ENCODE measurements at places on chromosomes 12 and 14. TPM values are rescaled to one million over a fixed set of nuclear protein-coding genes. Genes with fewer than 3 reads are reported as not detected.

- no peaks in the 10 kb centered on the region for H3K36me3 ChIP-seq
- peaks cover 69% of the 10 kb centered on the region for H3K27me3 ChIP-seq
- no peak overlapping the region for H3K27ac ChIP-seq
- DNase-seq: no peak
- H3K4me3 ChIP-seq: no peak overlapping the region
Observed at GRCh38 chr14:105181549-105182295, 610 bp upstream of the NUDT14 start.

SPTLC2 gene
- total RNA-seq: 13.5 TPM

DNA sequence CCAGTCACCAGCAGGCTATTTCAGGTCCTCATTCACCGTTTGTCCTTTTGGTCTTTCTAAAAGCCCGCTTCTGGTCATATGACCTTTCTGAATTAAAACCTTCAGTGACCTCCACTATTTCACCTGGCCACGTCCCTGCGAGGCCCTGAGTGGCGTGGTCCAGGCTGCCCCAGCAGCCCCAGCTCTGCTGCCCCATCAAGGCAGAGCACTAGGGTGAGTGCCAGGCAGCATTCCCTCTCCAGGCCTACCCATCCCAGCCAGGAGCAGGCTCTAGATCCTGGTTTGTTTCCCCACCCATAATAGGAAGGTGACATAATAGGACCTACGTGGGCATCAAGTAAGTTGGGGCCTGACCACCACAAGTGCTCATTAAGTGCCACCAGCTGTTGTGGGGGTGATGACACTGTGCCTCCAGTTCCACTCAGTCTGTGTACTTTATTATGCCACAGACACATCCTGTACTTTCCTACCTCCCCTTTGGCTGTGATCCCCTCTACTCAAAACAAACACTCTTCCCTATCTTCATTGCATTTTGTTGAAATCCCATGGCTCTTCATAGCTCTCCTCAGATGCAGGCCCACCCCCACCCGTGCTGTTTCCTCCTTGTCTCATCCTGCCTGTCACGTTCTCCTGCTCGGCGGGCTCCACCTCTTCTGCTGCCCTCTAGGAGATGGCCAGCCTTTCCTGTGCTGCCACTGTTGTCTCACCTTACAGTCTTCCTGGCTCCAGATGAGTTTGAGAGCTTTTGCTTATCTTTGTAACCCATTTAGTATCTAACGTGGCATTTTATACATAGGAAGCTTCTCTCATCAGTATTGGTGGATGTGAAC lies 21.4 kb downstream of the CKB start:
- no peaks in the 10 kb centered on the region for H3K4me1 ChIP-seq
- H3K36me3 ChIP-seq: peaks cover 62% of the 10 kb centered on the region

DNA sequence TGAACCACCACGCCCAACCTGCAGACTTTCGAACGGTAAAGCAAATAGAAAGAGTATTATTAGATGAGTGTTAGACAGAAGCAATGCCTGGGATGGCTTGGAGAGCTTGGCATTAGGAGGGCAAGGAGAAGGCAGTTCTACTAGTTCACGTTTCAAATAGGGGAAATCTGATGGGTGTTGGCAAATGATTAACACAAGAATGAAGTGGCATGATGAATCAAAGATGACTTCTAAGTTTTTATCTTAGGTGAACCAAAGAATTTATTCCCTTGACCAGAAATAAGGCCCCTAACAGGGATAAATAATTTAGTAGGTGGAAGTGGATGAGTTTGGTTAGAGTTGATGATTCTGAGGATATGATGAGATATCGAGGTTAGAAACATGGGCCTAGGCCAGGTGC lies 38.5 kb downstream of the DRAM1 start:
- no peaks in the 10 kb centered on the region for H3K27me3 ChIP-seq
- no peak overlapping the region for H3K27ac ChIP-seq
- H3K36me3 ChIP-seq: no peaks in the 10 kb centered on the region
- H3K4me3 ChIP-seq: no peak overlapping the region
- no peaks in the 10 kb centered on the region for H3K4me1 ChIP-seq

- DNase-seq: no peak
- H3K27ac ChIP-seq: no peak overlapping the region
- no peaks in the 10 kb centered on the region for H3K4me1 ChIP-seq
- H3K4me3 ChIP-seq: no peak overlapping the region
- H3K27me3 ChIP-seq: no peaks in the 10 kb centered on the region
Observed at GRCh38 chr12:123498126-123498825, 35.2 kb downstream of the RILPL1 start.

DNA sequence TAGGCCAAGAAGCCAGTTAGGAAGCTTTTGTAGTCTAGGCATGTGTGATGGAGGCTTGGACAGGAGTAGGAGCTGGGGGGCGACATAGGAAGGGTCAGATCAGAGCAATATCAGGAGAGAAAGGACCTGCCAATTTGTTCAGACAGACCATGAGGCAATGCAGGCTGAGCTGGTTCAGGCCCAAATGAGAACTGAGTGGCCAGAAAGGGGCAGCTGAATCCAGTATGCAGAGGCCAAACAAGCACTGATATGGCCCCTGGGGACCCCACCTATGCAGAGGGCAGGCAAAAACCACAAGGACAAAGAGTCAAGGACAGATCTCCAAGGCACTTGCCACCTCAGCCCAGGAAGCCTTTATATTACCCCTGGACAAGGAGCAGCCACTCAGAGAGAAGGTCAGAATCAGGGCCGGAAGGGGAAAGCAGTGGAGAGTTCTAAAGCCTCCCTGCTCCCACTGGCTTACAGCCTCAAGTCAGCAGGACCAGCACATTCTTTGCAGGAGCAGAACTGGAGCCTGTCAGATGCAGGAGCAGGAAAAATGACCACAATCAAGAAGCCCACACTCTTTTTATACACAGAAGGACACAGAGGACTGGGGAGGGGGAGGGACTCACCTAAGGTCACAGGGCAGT lies 37.2 kb downstream of the CLMN start:
- no peaks in the 10 kb centered on the region for H3K27me3 ChIP-seq
- DNase-seq: no peak
- H3K4me3 ChIP-seq: no peak overlapping the region
- no peaks in the 10 kb centered on the region for H3K36me3 ChIP-seq
- no peak overlapping the region for H3K27ac ChIP-seq
- peaks cover 9% of the 10 kb centered on the region for H3K4me1 ChIP-seq

DNA sequence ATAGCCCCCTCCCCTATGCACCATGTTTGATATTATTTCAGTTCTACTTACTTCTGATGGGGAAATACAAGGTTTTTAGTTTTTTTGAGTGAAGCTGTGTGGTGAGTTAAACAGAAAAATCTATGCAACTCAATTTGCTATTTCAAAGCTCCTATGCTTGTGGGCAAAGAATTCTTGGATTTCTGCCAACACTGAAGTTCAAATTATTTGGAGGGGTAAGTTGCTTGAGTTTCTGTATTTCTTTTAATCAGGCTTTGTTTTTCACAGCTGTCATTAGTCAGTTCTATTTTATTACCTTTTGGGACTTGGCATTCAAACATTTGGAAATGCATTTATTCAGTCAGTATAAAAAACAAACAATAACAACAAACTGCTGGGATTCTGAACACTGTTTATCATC lies 407.5 kb upstream of the MGAT4C start:
- no peak overlapping the region for H3K4me3 ChIP-seq
- H3K27ac ChIP-seq: no peak overlapping the region
- no peaks in the 10 kb centered on the region for H3K4me1 ChIP-seq
- no peak for DNase-seq
- H3K36me3 ChIP-seq: no peaks in the 10 kb centered on the region

DNA sequence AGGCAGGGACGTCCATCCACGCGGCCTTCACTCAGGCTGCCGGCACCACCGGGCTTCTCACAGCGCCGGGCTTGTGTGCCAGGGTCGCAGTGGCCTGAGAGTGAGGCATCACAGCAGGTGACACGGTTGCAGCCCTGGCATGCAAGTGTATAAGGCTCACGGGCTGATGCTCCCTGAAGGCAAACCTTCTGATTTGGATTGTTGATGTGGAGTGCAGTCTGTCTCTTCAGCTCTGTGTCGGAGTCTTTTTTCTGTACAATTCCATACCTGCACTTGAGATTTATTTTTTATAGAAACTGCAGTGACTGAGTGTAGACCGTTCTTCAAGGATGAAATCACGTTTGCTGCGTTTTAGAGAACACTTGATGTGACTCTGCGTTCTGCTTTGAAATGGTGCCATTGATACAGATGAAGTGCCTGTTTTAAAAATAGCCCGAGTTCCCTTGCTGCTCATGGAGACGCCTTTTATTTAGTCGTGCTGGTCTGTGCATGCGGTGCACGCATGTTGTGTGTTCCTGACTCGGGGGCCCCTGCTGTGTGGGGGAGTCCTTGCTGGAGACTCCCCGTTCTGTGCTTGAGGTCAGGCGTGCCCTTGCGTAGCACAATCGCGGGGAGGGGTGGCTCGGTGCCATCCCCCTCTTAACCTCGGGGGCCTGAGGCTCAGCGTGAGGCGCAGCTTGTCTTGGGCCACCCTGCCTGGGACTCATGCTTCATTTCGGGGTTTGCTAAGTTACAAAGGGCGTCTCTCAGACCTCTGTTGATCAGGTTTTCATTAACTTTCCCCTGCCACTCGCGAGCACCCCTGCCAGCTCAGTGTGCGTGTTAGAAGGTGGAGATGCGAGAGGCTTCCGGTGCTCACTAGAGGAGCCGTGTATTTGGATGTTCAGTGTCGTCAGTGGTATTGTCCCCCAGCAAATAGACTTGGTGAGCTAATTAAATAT lies 21.6 kb upstream of the AMN start:
- H3K27me3 ChIP-seq: no peaks in the 10 kb centered on the region
- no peak for DNase-seq
- H3K4me1 ChIP-seq: peaks cover 36% of the 10 kb centered on the region
- H3K36me3 ChIP-seq: peaks cover 12% of the 10 kb centered on the region
- peak overlapping the region; percentile 26 for H3K4me3 ChIP-seq
- H3K27ac ChIP-seq: peak overlapping the region; percentile 60
